Mononuclear cell (primary cell): ENCODE measurements at places on chromosomes 13 and 19. TPM values are rescaled to one million over a fixed set of nuclear protein-coding genes. Genes with fewer than 3 reads are reported as not detected.

MBD3L2 gene
- total RNA-seq, result not detected

NXNL1 gene
- total RNA-seq, result not detected

GRIN3B gene
- 0.21 TPM for total RNA-seq

EIF3K gene
- total RNA-seq, result 517 TPM
